NCI-H2171 treated with DMSO at 0.1 percent for 48 hours (cell line): ENCODE measurements at places on chromosomes 5 and 9.
A peak's percentile ranks its signal among the peaks of the same experiment; 100 is the strongest.

DNA sequence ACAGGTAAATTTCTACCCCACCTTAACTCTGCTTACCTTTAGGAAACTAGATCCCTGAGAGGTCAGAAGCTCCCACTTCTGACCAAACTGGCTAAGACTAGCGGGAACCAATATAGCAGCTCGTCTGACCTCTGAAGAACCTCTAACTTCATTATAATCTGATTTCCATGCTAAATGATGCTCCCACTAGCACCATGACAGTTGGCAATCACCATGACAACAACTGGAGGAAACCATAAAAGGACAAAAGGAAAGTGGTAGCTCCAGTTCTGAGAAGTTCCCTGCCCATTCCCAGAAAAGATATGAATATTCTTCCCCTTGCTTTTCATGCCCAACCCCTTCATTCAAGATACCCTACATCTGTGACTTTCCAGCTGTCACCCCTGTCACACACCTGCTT is 483.3 kb downstream of the CTNND2 start:
- peak; percentile 80 for DNase-seq

DNA sequence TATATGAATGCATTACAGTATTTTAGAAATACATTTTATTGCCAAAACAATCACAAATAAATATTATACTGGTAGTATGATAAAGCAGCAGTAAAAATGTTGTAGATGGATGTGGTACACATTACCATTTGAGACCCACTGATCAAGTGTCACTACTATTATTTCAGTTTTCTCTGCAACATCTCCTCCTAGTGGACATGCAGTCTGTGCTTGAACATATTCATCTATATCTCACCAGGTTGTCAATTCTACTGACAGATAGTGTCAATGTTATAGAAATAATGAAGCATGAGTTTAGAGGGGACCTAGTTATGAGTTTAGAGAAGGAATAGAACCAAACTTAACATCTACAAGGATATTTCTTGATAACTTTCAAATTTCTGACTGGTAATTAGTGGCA is 39.2 kb upstream of the ELOVL7 start:
- DNase-seq, result no peak

GRCh38 chr5:76789991-76790581 is 28.7 kb upstream of the F2RL1 start:
- no peak for DNase-seq

- no peak for DNase-seq
These were observed 112.7 kb upstream of the TAS2R1 start for GRCh38 chr5:9742848-9743247.

DNA sequence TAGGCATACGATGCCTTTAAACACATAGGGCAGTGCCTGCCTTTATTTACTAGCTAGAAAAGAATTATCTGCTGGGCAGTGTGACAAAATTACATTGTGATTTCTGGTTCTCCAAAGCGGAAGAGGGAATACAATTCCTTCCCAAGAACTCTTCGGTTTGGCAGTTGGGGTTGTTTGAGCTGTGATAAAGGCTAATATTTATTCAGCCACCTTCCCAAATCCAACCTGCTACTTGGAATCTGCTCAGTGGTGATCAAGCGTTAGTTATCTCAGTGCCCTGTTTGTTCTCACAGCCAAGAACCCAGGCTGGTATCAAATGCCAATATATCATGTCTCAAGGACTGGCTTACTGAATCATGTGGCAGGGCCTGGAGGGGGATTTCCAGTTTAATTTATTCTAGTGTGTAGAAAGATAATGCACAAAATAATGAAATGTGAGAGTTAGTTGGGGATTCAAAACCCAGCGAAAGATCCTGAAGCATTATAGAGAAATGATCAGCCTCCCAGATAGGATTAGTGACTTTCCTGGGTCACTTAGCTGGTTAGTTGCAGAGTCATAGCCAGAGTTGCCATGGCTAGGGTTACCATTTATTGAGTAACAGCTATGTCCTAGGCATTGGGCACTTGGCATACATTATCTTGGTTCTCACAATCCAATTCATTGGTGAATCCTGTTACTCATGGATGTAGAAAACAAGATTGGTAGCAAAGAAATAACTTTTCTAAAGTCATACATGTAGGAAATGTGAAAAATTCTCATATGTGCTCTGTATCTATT is 457.0 kb upstream of the KLF4 start:
- DNase-seq, result no peak
